ENCODE measurements at places on chromosomes 4 and X. TPM values are rescaled to one million over a fixed set of nuclear protein-coding genes. Genes with fewer than 3 reads are reported as not detected.

- peak; percentile 72 for DNase-seq
These were observed 82.2 kb upstream of the PRPS2 start for GRCh38 chrX:12709047-12709446.

DNA sequence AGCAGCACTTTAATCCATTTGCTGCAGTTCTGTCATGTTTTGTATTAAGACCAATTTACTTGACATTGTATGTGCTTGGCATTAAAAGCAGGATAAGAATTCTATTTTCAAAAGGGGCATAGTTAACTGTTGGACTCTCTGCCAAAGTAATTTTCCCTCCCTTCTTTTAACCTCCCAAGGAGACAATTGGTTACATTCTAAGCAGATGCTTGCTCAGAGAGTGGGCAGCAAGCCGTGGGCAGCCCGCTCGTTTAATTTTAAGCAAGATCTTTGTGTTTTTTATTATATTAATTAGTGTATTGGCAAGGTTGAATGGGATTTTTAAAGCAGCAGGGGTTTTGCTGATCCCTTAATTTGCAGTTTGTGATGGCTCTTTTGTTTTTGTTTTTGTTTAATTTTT, 37.1 kb upstream of the KLHL8 start:
- DNase-seq: no peak

GRCh38 chr4:169716677-169717076, 41.1 kb downstream of the HPF1 start:
- no peak for DNase-seq

DNA sequence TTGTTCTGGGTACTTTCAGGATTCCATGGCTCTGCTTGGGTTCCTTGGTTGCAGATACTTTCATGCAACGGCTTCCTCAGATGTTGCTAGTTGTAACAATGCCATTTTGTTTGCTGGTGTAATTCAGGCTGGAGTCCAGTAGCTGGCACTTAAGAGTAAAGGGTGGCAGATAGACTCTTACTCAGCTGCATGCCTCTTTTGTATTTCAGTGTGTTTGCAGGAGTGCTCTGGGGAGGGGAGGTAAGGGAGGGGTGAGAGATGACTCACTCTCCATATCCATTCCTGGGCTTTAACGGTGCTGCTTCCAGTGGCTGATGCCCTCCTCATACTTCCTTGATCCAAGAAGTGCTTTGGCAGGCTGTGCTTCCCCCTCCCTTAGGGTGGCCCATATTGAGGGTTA, 155.2 kb downstream of the ZNF330 start:
- no peak for DNase-seq

DNA sequence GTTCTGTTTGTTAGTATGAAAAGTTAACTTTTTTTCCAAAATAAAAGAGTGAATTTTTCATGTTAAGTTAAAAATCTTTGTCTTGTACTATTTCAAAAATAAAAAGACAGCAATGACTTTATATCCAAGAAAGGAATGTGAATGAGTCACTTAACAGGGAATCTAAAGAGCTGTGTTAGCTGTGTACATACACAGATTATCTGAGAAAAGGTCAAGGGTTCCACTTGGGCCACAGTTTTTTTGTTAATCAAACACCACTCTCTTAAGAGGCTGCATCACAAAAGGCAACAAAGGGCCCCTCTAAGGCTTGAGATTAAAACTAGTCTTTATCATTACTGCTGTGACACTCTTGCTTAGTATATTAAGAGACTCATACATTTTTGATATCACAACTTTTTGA, 82.1 kb downstream of the FIP1L1 start:
- DNase-seq: no peak

DDX60 gene
- 2.7 TPM for total RNA-seq

Data from WTC11 (cell line).